GM03348 (cell line): ENCODE measurements at places on chromosomes 12 and 14.

DNA sequence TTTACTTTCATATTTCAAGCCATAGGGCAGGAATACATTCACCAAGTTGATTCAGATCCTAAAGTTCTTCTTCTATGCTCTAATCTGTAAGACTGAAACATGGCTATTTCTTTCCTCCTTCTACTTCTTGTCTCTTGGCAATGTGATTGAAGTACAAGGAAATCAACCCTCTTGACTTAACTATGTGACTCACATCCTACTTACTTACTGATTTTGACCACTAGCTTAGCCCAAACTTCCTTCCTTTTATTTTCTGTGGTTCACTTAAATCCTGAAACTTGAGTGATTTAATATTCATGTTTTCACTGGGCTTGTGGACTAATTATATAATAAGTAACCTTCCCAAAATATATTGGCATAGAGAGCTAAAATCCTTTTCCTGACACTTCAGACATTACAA is 111.2 kb upstream of the NOVA1 start:
- no peak for DNase-seq

- no peak for DNase-seq
Measured at GRCh38 chr12:103802586-103802886, 38.5 kb downstream of the NT5DC3 start.

GRCh38 chr12:88202500-88202899 is 60.4 kb downstream of the TMTC3 start:
- peak; percentile 8 for DNase-seq

GRCh38 chr14:105205673-105206208 is 24.6 kb upstream of the NUDT14 start:
- DNase-seq, result no peak

- no peak for DNase-seq
Measured at GRCh38 chr14:102200690-102201352, 61.1 kb downstream of the WDR20 start.

- peak; percentile 46 for DNase-seq
Measured at GRCh38 chr14:31895206-31895605, 181.9 kb upstream of the ARHGAP5 start.

- DNase-seq, result no peak
Measured at GRCh38 chr12:32519047-32519446, 119.7 kb downstream of the FGD4 start.
